ENCODE measurements at places on chromosomes 3 and 15. TPM values are rescaled to one million over a fixed set of nuclear protein-coding genes. Genes with fewer than 3 reads are reported as not detected.
A peak's percentile ranks its signal among the peaks of the same experiment; 100 is the strongest.

The RAB6B gene
- 0.75 TPM for total RNA-seq

The EPB42 gene
- total RNA-seq, result not detected

The ACOX2 gene
- total RNA-seq, result 10.8 TPM

- no peak for DNase-seq
Measured at GRCh38 chr3:135840436-135840835, 125.1 kb upstream of the PPP2R3A start.

DNA sequence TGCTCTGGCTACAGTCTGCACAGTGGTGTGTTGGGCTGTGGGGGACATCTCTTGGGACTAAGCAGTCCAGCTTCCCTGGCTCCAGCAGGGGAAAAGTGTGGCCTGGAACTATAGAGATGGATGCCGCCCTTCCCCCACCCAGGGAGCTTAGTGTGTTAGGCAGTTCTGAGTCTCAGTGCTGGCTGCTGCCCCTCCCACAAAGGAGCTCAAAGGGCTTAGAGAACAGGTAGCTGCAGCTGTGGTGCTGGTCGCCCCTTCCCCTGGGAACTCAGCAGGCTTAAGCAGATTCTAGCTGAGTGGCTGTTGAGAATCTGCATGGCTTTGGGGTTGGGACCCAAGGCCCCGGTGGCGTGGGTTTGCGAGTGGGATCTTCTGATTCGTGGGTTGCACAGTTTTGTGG lies 190.8 kb downstream of the PDCD6IP start:
- DNase-seq, result no peak

GRCh38 chr15:34331809-34332208 lies 5.8 kb downstream of the SLC12A6 start:
- DNase-seq, result no peak

DNA sequence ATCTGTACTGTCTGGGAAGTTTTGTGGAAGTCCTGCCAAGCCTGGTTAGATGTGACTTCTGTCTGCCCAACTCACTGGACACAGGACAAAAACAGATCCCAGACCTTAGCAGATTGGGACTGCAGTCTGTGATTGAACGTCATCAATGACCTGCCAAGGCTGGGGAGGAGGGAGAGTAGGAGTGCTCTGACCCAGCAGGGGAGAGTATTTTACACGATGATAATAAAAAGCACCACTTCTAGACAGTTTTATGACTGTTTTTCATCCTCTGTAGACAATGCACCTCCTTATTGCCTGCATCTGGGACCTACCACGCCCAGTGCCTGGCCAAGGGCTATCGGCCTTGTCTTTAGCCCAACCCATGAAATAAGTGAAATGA lies 102.3 kb upstream of the NR2E3 start:
- no peak for DNase-seq

DNA sequence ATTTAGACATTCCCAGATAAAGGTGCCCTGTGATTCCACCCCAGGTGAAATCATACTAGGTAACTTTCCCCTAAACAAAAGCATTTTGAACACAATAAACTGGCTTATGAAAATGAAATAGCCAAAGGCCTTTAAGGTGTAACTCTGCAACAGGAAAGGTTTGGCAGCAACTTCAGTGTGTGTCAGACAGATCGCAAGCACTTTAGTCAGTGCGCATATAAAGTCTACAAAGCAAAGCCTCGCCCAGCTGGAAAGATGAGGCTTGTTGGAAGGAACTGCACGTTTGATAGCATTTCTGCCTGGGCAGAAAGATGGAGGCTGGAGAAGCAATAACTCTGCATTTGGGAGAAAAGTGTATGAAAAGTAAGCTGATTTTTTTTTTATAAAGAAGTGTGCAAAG lies 57.9 kb downstream of the PRICKLE2 start:
- DNase-seq, result peak; percentile 51

GRCh38 chr3:180183346-180183745 lies 146.6 kb upstream of the PEX5L start:
- DNase-seq, result no peak

All from PC-3 (cell line).